ENCODE measurements at places on chromosomes 7 and 10. TPM values are rescaled to one million over a fixed set of nuclear protein-coding genes. Genes with fewer than 3 reads are reported as not detected.

GRCh38 chr10:35019041-35020024, 70.8 kb downstream of the CUL2 start:
- DNase-seq = no peak

GRCh38 chr7:92740700-92741126, 95.7 kb downstream of the CDK6 start:
- DNase-seq = peak; percentile 81

Gene MAPK8
- total RNA-seq = 43.3 TPM

GRCh38 chr7:44221231-44221791, 20.5 kb downstream of the YKT6 start:
- no peak for DNase-seq

DNA sequence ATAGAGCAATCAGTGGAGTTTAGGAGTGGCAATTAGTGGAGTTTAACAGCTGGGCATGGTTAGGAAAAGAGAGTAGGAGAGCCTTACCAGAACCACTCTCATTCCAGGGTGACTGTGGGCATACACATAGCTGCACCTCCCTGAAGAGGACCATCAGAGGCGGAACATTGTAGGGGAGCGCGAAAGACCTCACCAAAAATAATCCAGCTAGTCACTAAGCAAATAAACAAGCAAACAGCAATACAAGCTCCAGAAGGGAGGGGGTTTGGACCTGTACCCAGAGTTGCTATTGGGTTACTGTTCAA, 4.1 kb upstream of the NACAD start:
- DNase-seq = no peak

GRCh38 chr10:68154211-68154497, 44.9 kb downstream of the MYPN start:
- peak; percentile 92 for DNase-seq

DNA sequence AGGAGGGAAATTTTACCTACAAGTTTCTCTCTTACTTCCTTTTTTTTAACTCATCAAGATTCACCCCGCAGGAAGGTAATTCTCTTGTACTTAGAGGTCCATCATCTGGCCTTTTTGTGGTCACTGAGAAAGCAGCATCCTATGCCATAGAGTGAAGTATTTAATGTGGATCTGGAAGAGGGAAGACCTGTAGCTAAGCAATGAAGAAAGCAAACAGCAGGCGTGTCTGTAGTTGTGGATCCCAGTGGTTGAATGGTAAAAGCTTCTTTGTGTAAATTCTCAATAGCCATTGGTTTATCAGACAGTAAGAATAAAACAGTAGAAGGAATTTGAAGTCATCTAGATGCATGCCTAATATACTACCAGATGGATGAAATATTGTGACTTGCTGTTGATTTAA, 196.4 kb downstream of the ANKRD7 start:
- DNase-seq = no peak

DNA sequence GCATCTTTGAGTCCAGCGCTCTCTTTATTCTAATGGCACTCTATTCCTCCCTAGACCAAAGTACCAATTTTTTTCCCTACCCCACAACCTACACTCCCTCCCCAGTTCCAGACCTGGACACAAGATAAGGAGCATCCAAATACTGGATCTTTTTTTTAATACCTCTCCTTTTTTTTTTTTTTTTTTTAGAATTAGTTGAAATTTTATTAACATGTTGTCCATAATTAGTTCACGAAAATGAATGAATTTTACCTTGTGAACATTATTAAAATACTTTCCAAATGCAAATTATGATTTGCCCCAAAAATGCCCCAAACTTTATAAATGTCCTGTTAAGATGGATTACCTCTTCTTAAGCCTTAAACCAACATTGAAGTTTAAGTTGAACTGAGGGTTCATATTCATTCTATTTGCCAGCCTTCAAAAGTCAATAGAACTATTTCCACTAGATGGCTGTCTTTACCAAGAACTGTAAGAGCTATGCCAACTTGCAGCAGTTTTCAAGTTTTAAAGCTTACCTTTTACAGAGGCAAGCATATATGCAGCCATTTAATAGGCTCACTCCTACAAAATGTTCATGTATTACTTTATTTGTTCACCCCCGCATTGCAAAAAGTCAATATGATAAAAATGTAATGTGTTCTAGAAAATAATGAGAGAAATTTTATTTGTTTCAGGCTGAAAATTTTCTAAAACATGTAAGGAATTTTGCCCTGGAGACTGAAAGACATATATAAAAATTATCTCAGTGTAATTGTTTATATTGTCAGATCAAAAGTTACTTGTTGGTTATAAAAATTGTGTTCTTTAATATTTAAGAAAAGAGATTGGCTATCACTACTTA, 39.7 kb upstream of the TNKS2 start:
- DNase-seq = peak; percentile 68

GRCh38 chr10:86813101-86813500, 56.7 kb downstream of the BMPR1A start:
- peak; percentile 39 for DNase-seq

GRCh38 chr7:99404235-99404976, 4.0 kb downstream of the PDAP1 start:
- peak; percentile 70 for DNase-seq

- no peak for DNase-seq
Observed at GRCh38 chr10:24128066-24128730, 80.7 kb upstream of the KIAA1217 start.

DNA sequence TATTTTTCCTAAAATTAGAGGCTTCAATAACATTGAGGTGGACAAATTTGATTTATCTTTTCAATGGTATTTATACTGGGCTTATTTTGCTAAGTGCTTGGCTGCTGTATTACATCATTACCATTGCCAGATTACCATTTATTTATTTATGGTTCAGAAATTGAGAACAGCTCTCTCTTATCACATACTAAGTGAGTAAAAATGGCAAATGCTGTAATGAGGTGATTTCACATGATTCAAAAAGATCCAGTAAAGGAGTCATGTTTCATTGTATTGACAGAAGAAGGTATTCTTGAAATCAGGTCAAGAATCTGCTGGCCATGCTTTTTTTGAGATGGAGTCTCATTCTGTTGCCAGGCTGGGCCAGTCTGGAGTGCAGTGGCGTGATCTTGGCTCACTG, 322.6 kb downstream of the KIF20B start:
- no peak for DNase-seq

DNA sequence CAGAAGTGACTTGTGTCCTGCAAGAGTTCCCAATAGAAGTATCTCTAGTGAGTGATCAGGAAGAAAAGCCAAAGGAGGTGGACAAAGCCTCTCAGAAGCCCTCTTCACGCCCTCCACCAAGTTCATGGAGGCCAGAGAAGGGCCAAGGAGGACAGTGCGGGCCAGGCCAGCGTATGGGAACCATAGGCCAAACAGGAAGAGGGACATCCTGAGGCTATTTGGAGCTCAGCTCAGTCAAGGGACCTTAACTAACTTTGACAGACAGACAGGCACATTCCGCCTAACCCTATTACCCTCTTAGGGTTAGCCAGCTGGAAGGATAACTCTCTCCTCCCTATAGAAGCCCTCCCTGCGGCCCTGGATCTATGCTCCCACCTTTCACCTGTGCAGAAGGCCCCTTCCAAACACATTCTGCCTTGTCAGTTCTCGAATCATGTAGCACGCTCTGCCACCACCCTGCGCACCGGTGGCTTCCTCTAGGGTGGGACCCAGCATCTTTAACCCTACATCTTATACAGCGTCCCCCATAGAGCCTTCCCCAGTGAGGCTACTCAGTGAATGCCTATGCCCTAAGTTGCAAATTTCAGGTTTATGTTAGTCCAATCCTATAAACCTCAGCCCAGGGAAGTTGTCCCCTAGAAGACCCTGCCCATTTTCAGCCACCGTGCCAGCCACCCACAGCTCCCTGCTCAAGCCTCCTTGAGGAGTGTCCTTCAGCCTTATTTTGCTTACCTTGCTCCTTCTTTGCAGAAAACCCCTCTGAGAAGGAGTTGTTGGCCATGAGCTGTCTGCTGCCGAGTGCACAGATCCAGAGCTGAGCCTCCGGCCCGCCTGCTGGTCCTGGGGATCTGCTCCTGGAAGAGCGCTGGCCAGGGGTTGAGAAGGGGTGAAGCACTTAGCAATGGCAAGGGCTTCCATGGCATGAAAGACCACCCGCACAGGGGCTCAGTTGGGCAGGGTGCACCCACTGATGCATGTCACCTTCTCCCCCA, 36.9 kb downstream of the FRMPD2 start:
- no peak for DNase-seq

Gene KNDC1
- total RNA-seq = not detected

DNA sequence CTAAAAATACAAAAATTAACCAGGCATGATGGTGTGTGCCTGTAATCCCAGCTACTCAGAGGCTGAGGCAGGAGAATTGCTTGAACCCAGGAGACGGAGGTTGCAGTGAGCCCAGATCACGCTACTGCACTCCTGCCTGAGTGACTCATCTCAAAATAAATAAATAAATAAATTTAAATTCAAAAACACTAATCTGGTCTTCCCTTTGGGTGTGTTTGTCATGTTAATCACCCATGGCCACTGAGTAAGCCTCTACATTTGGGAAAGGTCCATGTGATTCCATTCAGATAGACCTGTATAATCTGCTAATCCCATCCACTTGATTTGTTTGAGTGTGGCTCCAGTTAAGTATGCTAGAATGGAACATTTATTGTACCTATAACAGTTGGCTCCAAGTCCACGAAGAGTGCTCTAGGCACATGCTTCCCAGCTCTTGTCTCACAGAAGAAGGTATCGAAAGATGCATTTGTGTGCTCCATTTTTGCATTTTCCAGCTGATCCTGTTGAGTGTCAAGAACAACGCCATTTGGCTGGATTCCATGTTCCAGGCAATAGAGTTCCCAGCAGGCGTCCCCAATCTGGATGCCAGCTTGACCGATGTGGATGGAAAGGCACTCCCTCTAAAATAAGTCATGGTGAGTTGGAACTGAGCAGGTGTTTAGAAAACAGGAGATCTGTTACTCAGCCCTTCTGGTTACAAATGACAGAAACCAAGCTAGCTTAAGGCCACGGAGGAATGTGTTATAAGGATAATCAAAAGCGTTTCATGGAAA, 4.0 kb downstream of the TUBAL3 start:
- DNase-seq = peak; percentile 43

Measured in LHCN-M2 (cell line).